ENCODE measurements at places on chromosomes 2 and 18. TPM values are rescaled to one million over a fixed set of nuclear protein-coding genes. Genes with fewer than 3 reads are reported as not detected.

FAHD2A gene
- total RNA-seq = 25.9 TPM

PDE1A gene
- total RNA-seq = 6.7 TPM

GRCh38 chr18:50875966-50876536 is 2.9 kb upstream of the ME2 start:
- H3K36me3 ChIP-seq = no peaks in the 10 kb centered on the region
- no peak for DNase-seq
- no peaks in the 10 kb centered on the region for H3K27me3 ChIP-seq
- H3K4me1 ChIP-seq = no peaks in the 10 kb centered on the region

RNU2-63P gene
- 268 TPM for total RNA-seq

DNA sequence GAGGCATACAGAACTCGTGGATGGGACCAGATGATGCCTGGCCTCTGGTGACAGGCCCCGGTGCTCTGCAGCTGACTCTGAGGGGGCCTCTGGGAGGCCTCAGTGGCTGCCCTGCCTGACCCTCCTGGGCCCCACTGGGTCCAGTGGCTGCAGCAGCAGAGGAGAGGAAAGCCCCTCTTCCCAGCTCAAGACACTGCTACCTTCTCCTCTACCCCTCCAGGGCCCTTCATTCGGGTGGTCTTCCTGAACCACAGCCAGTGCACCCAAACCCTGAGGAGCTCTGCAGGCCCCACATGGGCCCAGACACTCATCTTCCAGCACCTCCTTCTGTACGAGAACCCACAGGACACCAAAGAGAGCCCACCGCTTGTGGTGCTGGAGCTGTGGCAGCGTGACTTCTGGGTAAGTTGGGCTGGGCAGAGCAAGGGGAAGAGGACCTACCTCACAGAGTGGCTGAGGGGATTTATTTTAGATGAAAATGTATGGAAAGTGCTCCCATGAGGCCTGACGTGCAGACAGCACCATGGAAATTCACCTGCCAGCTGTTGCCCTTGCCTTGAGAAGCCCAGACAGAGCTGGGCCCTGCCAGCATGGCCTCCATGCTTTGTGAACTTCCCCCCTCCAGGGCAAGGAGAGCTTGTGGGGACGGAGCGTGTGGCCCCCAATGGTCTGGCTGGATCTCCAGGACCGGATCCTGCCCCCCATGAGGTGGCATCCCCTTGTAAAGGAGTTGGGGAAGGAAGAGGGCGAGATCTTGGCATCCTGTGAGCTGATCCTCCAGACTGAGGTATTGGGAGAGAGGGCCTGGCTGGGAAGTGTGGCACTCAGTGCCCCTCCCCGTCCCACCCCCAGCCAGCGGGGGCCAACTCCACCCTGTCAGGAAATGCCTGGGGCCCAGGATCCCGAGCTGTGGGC is 46.3 kb downstream of the LMAN2L start:
- DNase-seq = no peak
- no peak overlapping the region for H3K4me3 ChIP-seq
- H3K27ac ChIP-seq = no peak overlapping the region
- H3K27me3 ChIP-seq = no peaks in the 10 kb centered on the region

GRCh38 chr2:16853088-16853487 is 187.5 kb upstream of the CYRIA start:
- no peaks in the 10 kb centered on the region for H3K36me3 ChIP-seq
- H3K27me3 ChIP-seq = no peaks in the 10 kb centered on the region
- DNase-seq = no peak
- H3K27ac ChIP-seq = no peak overlapping the region
- H3K4me3 ChIP-seq = no peak overlapping the region
- H3K4me1 ChIP-seq = no peaks in the 10 kb centered on the region

LCLAT1 gene
- 17.7 TPM for total RNA-seq

GRCh38 chr2:177612659-177613058 is 220.1 kb downstream of the AGPS start:
- no peak overlapping the region for H3K27ac ChIP-seq
- H3K4me1 ChIP-seq = no peaks in the 10 kb centered on the region
- H3K36me3 ChIP-seq = no peaks in the 10 kb centered on the region
- no peak for DNase-seq
- H3K27me3 ChIP-seq = no peaks in the 10 kb centered on the region
